ENCODE measurements at places on chromosomes 6 and 20.

- DNase-seq, result no peak
These were observed 87.1 kb downstream of the CAP2 start for GRCh38 chr6:17480476-17480875.

DNA sequence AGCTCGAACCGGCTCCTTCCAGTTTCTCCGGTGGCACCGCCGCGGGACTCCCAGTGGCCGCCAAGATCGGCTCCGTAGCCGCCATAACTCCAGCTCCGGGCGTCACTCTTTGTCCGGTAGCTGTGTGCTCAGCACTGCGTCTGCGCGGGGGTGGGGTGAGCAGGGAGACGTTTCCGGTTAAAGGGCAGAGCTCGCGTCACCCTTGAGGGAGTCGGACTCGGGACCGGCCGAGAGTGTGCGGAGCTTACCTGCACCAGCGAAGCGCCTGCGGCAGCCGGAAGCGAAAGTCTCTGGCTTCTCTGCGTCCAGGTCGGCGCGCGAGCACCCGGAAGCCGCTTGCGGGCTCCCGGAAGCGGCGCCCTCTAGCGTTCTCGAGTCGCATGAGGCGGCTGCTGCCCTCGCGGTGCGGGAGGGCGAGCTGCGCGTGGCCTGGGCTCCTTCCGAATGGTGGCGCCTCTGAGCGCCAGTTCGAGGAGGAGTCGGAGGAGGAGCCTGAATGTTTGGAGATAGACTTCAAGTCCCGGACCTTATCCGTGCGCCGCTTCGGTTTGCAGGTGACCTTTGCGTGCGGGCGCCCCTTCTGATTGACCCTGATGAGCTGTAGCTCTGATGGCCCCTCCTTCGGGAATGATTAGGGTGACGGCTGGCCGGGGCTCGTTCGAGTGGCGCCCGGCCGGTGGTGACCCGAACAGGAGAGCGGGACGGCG, at the start of gene SCAND1:
SCAND1 (minus strand) TSS at position 303 of the 707 bp plus-strand sequence; CDS start at position 85, 218 bp downstream.
- DNase-seq, result peak; percentile 96

GRCh38 chr20:58993332-58994248, 12.5 kb downstream of the NELFCD start:
- no peak for DNase-seq

GRCh38 chr6:128139519-128139918, 238.7 kb upstream of the THEMIS start:
- peak; percentile 5 for DNase-seq

DNA sequence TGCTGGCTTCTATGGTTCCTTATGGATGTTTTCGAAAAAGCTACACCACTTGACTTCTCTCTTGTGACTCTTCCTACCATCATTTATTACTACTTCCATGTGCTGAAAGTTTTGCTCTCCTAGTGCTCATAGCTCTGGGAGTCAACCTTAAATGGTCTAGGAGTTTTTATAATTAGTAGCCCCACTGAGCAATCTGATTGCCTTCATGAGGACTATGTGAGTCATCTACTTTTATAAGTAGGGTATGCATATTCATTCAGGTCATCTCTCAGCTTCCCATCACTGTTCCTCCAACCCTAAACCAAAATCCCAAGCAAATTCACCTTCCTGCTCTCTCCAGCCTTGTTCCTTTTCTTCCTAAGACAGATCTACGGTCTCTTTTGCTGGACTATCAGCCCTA, 17.4 kb upstream of the FAXC start:
- DNase-seq, result peak; percentile 22

DNA sequence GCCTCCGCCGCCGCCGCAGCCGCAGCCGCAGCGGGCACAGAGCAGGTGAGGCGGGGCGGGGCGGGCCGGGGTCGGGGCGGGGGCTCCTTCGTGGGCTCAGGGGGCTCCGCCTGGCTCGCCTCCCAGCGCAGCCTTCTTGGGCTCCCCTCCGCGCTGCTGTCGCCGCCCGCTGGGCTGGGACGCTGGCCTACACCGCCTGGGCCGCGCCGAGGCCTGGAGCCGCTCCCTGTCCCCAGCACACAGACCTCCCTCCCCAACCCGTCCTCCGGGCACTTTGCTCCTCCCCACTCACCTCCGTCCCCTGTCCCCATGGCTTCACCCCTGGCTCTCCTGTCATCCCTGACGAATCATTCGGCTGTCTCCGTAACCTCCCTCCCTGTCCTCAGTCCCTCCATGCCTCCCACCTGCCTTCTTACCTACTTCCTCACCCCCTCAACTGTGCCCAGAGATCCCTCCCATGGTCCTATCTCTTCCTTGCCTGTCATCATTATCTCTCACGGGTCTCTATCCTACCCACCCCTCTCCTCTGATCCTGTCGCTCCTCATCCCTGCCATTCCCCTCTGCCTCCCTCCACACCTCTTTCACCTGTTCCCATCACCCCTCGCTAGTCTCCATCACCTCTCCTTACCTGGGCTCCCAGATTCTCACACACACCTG, 512 bp downstream of the TTBK1 start:
- DNase-seq, result no peak

DNA sequence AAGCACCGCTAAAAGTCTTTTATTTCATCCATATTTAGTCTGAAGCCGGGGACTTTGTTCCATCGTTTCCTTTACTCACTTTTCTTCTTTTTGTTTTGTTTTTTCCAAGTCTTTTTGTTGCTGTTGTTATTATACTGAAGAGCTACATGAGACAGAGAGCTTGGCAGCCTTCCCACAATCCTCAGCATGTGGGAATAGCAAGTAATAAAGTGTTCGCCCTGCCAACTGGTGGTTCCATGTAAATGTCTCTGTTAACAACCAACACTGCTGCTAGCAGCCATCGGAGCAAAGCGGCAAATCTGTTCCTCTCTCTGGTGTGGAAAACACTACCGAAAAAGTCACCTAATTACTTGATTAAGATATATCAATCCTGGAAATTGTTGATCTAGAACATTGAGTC, 437.8 kb upstream of the ID4 start:
- peak; percentile 56 for DNase-seq

- DNase-seq, result no peak
These were observed 14.1 kb upstream of the SIRPB2 start for GRCh38 chr20:1505361-1505760.

- no peak for DNase-seq
These were observed 14.6 kb downstream of the MAVS start for GRCh38 chr20:3861191-3861590.

DNA sequence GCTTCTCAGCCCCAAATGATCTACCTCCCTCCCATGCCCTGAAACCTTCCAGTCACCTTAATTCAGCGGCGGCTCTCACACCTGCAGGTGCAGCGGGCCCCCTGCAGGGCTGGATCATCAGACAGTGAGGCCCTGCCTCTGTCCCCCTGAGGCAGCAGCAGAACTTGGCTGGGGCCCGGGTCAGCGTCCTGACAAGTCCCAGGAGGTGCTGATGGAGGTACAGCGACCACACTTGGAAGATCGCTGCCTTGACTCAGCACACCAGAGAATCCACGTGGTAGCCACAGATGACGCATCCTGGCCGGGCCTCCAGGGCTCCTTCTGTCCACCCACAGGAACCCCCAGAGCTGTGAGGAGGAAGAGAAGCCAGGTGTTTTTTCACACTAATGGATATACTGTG, 116.4 kb upstream of the THBS2 start:
- DNase-seq, result no peak

- no peak for DNase-seq
These were observed 26.5 kb downstream of the GLO1 start for GRCh38 chr6:38676236-38676973.

GRCh38 chr6:90290811-90291420, 5.7 kb downstream of the BACH2 start:
- no peak for DNase-seq

DNA sequence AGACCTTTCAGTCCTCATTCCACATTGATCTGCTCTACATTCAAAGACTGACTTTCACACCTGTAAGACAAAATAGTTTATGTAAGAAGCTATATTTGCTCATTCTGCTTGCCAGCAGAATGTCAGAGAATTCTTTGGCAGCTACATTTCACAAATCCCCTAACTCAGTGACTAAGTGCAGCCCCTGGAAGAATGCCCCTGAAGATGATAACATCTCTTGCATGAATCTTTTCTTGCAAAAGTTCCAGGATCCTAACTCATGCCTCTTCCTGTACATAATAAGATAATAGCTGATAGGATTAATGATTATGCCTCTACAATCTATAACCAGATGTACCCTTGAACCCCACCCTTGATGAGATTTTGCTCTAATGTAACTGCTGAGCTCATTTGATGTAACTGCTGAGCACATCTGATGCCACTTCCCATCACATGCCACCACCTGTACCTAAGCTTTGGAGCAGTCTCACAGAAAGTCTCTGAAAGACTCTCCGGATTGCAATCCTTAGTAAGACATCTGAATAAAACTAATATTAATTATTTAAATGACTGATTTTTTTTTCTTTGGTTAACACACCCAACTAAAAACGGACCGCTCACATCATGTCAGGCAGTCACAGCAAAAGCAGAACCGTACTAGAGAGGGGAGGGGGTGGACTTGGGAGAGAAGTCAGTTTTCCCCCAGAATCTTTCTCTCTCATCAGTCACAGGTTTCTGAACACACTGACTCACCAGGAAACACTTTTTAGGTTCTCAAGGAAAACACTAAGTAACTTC, 684 bp upstream of the DNAH8 start:
- peak; percentile 22 for DNase-seq

- DNase-seq, result no peak
These were observed 650 bp upstream of the TTK start for GRCh38 chr6:80003826-80004172.

DNA sequence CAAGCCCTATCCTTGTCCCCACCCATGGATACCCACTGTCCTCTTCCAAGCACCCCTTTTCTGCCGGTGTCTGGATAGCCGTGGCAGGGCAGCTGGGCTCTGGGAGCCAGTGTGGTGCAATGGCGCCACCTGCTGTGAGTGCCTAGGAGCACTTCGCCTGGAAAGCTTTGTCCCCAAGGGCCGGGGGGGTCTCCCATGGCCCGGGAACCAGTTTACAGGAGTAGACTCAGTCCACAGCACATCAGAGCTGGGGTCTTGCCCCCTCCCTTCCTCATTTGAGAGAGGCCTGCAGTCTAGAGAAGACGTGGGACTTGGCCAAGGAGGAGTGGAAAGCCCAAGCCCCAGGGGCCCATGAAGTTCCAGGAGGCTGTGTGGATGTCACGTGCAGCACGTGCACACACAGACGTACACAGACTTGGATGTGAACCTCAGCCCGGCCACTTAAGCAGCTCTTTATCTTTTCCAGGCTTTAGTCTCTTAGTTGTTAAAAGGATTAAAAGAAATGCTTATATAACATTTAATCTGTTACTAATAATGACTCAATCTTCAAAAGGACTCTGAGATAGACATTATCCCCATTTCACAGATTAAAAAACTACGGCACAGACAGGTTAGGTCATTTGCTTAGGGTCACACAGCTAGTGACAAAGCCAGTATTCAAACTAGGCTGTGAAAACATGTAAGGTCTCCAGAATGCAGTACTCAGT, 40.9 kb upstream of the CDH22 start:
- DNase-seq, result no peak

DNA sequence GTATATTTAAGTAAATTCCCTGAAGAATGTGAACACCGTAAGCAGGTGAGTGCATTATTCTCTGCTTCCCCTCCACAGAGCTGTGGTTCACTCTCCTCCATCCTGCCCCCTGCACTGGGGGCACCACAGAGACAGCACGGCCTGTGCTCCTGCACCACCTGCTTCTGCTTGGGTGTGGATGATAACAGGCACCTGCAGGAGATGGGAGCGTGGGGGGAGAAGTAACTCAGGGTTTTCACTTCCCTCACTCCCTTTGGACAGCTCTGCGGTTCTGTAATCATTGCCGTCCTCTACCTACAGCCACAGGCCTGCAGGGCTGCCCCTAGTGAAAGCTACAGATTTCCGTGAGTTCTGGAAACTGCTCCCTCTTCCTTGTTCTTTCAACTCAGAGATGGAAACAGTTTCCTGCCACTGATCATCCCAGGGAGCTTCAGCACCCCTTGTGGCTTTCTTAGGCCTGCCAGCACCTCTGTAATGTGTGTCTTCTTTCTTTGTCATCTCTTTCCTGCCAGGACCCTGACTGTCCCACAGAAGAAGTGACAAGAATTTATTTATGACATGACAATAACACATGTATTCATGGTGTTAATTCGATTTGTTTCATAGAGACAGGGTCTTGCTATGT, 21.3 kb upstream of the MICB start:
- DNase-seq, result no peak

- DNase-seq, result peak; percentile 65
These were observed 2.4 kb downstream of the MARCKS start for GRCh38 chr6:113859349-113860180.

DNA sequence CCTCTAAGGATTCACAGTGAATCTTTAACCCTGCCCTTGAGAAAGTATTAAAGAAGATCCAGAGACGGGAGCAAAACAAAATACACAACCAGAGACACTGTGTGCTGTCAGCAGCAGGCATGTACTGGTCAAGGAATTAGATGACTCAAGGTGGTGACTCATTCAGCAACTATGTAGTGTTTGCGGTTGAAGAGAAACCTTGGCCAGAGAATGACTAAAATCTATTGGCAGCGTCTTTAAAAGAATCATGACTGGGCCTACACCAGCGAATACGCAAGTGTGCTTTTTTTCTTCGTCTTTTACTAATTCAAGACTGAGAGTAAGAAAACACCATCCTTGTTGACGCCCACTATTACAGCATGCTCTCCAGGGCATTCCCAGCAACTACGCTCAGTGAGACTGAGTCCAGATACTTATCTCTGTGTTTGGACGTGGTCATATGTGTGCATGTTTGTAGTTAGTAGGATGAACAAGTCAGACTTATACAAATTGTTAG, 72.4 kb upstream of the BACH2 start:
- peak; percentile 99 for DNase-seq

DNA sequence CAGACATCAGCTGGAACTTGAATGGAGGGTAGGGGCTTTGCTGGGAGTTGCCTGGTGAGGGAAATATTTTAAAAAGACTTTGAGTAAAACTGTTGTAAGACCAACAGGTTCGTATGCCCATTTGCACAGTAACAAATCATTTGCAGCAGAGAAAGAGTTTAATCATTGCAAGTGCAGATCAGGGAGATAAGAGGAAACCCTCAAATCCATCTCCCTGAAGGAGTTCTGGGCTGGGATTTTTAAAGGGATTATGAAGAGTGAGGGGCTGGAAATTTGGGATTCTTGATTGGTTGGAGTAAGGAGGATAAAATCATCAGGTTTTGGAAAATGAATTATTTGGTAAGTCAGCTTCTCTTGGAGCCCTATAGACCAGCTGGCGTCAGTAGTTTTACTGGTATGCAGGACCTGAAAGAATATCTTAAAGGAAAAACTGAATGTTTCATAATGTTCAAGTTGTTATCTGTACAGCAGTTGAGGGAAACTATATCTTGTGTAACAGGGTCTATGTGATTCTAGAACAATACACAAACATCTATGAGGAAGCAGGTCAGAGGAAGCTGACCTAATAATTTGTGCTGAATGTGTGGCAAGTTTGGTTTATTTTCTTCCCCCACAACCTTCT, 295.5 kb downstream of the PLCB1 start:
- no peak for DNase-seq

- peak; percentile 12 for DNase-seq
These were observed 122.3 kb downstream of the B3GAT2 start for GRCh38 chr6:70834520-70834919.

DNA sequence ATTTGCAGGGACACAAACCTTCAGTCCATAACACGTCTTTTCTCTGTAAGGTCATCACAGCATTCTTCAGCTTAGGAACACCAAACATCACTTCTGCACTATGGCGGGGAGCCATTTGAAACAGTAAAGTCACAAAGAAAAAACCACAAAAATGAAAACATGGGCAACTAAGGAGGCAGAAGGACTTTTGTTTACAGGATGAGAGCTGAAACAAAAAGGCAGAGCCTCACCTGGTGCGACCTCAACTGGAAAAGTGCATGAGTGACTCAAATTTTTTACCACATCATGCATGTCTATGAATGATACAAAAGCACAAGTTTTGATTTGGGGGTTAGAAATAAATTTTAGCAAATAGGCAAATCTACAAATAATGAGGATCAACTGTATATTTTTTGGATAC, 68.2 kb upstream of the TNFAIP3 start:
- no peak for DNase-seq

Measured in foreskin fibroblast (primary cell).